ENCODE measurements at places on chromosomes 2 and 18.

DNA sequence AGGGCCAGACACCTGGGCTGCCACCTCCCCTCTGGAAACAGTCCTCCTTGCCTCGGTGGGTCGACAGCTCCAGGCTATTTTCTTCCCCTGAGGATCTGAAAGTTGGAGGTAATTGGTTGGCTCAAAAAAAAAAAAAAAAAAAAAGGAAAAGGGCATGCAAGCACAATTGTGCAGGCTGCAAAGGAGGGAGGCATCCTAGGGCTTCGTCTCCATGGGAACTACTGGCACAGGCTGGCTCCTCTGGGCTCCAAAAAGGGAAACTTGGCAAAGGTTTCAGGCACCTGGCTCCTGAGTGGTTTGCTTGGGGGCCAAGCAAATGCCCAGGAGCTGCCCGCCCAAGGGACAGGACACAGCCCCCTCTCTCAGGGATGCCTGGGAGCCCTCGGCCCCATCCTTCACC lies 1.1 kb upstream of the KCNIP3 start:
- DNase-seq, result no peak

DNA sequence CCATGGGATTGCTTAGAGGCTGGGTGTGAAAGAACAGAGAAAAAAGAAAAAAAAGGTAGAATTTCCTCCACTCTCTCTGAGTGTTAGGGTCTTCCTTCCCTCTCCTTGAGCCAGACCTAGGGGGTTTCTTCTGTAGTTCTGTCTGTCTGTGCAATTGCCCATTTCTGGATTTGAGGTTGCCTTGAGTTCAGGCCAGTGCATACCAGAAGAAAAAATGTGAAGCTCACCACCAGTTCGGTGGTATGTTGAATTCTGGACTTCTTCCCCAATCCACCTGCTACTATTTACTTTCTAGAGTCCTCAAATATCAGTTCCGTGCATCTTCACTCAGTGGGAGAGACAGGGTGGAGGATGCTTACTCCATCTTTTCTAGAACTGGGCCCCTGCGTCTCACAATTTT lies 15.3 kb upstream of the SELENOI start:
- no peak for DNase-seq

DNA sequence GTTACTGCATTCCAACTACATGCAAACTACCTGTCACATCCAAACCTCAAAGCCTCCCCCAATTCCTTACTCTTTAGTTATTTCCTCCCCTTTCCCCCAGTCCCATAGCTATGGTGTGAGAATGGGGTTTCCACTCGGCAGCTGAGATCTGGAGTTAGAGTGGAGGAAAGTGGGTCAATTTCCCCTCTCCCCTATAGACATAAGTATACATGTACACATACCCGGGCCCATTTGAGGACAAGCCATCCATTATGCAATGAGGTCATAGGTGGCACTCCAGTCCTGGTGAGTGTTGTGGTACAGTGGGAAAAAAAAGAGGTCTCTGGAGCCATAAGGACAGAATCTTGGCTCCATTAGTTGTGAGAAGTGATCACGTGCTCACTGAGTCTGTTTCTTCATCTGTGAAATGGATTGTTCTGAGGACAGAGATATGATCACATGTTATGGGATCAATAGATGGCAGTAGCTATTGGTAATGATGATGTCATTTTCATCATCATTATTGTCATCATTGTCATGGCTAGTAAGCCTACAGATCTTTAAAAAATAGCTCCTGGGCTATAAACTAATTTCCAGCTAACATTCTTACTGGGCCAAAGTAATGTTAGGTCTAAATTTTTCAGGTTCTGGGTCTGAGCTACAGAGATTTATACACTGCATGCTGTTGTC lies 119.0 kb downstream of the BCL2L11 start:
- no peak for DNase-seq

GRCh38 chr2:237282568-237283128 lies 131.3 kb downstream of the COL6A3 start:
- no peak for DNase-seq

- no peak for DNase-seq
These were observed 255.1 kb downstream of the NEDD4L start for GRCh38 chr18:58299135-58299473.

DNA sequence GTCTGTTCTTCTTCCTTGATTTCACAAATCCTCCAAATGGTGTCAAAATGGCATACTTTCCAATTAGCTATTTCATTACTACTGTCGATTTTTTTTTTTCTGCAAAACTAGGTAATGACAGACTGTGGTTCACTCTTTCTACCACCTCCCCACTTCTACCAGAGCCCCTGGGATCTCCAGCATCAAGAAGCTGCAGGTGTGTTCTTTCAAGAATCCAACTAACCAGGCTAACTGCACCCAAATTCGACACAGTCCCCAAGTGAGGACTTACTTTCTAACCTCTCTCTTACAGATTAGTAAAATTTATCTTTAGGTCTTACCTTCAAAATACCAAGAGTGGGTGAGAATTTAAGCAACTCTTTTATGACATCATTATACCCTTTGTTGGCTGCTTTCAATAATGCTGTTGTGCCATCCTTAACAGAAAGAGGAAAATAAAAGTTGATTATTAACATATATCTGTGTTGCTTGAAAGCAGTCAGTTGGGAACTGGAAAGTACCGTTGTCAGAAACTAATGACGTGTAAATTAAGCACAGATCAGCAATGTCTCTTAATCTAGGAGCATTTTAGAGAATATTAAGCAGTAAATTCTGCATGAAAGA lies 31.2 kb upstream of the NPC1 start:
- DNase-seq, result no peak

DNA sequence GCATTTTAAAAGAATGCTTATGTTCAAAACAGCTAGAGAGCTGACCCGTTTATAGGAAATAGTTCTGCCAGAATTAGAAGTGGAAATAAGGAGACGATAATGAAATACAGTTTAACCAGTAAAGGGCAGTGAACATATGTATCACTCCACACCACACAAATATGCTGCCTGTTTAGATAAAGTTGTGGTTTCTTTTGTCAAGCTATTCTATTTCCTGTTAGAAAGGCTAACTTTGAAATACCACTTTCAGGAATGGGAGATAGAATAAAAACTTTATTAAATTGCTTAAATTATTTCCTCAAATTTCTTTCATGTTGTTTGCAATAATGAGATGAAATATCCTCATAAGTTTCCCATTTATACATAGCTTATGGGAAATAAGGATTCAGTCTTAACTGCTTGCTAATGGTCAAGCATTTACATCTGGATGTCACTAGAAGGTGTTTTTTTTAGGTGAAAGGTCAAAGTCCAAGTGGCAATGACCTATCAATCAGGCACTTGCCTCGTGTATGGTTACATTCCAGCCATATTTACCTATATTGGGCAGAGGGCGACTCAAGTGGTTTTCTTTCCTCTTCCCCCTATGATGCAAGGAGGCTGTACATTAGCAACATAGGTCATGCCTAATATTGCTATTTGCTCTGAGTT lies 148.9 kb downstream of the ZEB2 start:
- DNase-seq, result no peak

GRCh38 chr2:28269019-28269784 lies 123.5 kb upstream of the FOSL2 start:
- DNase-seq, result no peak
